ENCODE measurements at places on chromosomes 16 and 17.

- peak; percentile 94 for DNase-seq
Observed at GRCh38 chr17:57084802-57085447, at the start of gene AKAP1. AKAP1 (plus strand) TSS chr17:57085246; CDS start chr17:57105465, 20,219 bp downstream.

- DNase-seq = no peak
Observed at GRCh38 chr17:12877953-12878669, 88.8 kb downstream of the ARHGAP44 start.

GRCh38 chr16:77877712-77878347 lies 89.5 kb downstream of the VAT1L start:
- DNase-seq = no peak

GRCh38 chr17:15087946-15088345 lies 177.2 kb downstream of the PMP22 start:
- DNase-seq = no peak

DNA sequence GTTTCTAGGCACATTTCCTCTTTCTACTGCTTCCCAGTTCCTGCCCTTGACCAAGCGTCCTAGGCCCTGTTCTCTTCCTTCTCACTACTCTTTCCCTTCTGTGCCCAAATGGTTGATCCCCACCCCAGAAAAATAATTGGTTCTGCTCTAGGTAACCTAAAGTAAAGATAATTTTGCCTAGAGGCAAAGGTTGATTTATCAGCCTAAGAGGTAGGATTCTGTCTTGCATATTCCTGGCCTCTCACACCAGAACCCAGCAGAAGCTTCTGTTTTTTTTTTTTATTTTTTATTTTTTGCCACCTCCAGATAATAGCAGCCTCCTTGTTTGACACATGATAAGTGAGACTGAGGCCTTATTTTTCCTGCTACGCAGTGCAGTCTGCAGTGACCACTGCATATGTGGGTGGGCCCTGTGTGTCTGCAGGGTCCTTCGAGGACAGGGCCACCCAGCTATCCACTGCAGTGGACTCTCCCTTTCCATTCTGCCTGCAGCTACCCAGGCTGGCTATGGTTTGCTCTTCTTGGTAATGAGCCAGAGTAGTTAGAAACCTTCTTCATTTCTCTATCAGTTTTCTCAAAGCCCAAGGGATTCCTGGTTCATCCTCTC lies 701 bp downstream of the PIPOX start:
- no peak for DNase-seq

Data from activated effector memory CD4-positive, alpha-beta T cell treated with Interleukin-2 at 50 U/mL for 16 hours (primary cell).